ENCODE measurements at places on chromosomes 16 and 17.

DNA sequence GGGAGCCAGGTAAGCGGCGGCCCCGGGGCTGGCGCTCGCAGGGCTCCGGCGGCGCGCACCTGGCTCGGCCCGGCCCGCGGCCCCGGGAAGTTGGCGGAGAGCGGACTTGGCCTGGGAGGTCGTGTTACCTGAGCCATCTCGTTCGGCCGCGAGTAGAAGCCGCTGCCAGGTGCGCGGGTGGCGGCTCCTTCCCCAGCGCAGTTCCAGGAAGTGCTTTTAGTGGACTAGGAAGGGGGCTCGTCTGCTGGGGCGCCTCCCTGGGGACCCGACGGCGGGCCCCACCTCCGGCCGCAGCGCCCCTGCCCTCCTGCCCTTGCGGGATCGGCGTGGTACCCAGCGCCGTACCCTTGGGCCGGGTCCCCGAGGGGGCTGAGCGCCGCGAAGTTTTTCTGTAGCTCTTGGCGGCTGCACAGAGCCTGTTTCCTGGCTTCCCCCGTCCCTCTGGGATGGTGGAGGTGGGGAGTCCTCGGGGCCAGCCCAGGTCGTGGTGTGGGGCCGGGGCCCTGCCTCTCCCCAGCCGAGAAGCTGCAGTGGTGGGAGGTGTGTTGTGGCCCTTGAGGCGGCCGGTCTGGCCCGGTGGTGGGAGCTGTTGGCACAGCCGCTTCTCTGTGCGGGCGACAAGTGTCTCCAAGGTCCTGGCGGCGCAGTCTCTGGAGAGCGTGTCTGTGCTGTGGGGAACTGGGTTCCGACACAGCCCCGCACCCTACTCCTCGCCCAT lies 96.9 kb downstream of the RAB11FIP4 start:
- DNase-seq: no peak

DNA sequence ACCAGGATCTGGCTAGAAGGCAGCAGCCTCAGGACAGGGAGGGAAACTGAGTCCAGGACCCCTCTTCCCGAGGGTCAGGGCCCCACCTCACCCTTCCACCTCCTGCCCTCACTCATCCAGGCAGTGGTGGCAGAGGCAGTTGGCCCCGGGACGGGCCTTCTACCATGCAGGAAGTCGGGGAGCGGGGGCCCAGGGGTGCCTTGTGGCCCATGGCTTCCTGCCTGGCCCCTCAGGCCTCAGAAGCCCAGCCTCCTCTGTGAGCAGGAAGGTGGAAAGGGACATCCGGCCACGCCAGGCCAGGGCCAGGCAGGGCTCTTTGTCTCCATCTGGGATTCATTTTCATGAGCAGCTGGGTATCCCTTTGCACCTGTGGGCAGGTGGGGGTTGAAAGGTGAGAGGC lies 58.5 kb downstream of the BAHCC1 start:
- DNase-seq: no peak

- peak; percentile 24 for DNase-seq
Measured at GRCh38 chr17:60971515-60972369, 294.1 kb downstream of the BCAS3 start.

- no peak for DNase-seq
Measured at GRCh38 chr17:41907185-41907556, 11.6 kb downstream of the ACLY start.

DNA sequence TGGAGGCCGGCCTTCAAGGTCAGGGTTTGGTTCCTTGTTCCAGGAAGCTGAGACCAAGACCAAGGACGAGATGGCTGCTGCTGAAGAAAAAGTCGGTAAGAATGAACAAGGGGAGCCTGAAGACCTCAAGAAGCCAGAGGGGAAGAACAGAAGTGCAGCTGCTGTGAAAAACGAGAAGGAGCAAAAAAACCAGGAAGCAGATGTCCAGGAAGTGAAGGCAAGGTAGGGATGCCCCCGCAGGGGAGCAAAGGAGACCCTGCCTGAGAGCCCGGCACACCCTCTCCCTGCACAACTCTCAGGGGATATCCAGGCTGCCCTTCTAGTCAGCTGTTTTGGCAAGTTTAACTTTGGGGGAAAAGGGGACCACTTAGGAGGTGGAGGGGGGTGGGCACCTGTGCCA lies 29.0 kb downstream of the RNF213 start:
- DNase-seq: no peak

DNA sequence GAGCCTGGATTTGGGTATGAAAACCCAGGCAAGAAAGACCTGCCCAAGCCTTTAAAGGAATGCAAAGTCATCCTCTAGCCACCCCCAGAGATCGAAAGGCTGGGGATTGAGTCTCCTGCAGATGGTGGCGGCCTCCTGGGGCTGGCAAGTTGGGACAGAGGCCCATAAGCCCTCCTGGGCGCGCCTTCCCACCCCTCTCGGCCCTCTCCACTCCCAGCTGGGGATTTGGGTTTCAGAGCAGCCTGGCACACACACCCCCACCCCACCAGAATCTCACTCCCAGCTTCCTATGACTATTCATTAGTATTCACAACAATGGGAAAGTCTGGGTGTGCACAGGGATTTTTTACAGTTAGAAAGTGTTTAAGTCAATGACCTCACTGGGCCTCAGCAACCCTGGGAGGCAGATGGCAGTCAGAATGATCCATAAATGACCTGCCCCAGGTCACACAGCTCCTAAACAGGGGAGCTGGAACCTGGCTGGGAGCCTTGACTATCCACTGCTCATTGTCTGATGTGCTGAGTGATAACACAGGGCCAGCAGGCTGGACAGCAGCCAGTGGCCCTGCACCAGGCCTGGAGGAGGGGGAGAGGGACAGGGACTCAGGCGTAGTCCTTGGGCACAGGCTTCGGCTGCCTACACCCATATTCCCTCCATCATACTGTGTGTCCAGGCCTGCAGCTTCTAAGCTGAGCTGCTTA lies 12.1 kb downstream of the NHERF1 start:
- no peak for DNase-seq

DNA sequence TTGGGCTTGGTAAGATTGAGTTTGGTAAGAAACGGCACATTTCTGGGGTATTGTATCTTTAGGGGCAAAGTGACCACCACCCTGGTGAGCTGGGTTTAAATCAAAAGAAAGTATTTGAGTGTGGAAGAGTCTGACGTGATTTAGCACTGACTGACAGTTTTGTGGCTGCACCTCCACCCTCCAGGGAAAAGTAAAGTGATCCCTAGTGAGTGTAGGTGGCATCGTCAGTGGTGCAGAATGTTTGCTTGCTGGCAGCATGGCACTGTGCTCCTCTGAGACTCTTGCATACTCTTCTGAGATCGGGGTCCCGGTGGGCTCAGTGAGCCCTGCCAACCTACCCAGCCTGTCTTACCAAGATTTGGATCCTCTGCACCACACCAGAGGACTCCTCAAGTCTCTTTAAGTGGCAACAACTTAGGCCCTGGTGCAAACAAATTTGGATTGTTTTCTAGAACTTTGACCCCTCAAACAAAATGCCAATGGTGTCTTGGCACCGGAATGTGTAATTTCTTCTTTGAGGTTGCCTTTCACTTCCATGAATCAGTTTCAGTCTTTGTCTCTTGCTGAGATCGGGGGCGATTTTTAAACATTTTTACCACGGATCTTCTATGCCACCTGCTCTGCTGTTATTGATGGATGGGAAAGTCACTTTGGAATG lies 2.8 kb downstream of the PRKCB start:
- DNase-seq: no peak

GRCh38 chr17:58884161-58884560 lies 128.5 kb downstream of the PPM1E start:
- DNase-seq: no peak

DNA sequence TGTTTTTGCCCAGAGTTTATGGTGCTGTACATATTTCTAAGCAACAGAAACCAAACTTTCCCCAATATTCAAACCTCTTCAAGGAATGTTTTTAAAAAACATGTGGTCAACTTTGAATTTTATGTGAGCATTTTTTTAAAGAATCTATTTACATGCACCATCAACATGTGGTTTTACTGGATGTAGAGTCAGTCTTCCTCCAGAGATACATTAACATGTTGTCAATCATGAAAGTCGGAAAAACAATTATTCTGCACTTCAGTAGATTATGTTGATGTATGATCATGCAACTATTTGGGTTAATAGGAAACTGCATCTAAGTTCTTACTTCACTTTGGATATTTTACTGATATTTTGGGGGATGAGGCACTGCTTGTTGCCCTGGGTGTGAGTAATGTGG lies 208.6 kb downstream of the FOXL1 start:
- DNase-seq: no peak

- no peak for DNase-seq
Measured at GRCh38 chr17:61793565-61793964, 69.8 kb downstream of the BRIP1 start.

- DNase-seq: no peak
Measured at GRCh38 chr17:19928299-19928698, 49.3 kb downstream of the AKAP10 start.

- DNase-seq: peak; percentile 43
Measured at GRCh38 chr16:87963400-87963799, 12.2 kb downstream of the BANP start.

DNA sequence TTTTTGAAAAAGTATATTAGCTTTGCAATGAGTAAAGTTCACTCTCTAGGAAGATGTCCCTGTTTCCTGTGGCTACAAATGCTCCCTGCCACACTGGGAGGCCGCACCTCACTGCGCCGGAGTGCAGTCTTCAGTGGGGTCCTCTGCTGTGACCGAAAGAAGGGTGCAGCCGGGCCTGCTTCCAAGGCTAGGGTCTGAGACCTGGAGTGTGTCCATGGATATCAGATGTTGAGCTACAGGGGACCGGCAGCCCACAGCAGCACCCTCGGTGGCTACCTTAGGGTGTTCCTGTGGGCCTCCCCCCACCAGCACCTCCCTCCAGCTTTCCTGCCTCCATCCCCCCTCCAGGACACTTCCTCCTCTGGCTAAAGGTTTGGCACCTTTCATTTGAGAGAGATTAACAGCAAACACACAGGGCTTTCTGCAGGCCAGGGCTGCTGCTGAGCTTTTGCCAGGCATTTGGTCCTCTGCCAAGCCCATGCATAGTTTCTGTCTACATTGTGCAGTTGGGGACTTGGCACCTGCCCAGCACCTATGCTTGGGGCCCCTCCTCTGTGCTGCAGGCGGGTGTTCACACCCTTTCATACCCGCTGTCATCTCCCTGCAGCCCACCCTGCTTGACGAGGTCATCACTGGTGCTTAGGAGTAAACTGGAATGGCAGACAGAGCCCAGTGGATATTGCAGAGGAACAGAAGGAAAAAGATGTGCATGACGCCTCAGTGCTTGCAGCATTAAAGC lies 33.8 kb upstream of the CRISPLD2 start:
- DNase-seq: no peak

DNA sequence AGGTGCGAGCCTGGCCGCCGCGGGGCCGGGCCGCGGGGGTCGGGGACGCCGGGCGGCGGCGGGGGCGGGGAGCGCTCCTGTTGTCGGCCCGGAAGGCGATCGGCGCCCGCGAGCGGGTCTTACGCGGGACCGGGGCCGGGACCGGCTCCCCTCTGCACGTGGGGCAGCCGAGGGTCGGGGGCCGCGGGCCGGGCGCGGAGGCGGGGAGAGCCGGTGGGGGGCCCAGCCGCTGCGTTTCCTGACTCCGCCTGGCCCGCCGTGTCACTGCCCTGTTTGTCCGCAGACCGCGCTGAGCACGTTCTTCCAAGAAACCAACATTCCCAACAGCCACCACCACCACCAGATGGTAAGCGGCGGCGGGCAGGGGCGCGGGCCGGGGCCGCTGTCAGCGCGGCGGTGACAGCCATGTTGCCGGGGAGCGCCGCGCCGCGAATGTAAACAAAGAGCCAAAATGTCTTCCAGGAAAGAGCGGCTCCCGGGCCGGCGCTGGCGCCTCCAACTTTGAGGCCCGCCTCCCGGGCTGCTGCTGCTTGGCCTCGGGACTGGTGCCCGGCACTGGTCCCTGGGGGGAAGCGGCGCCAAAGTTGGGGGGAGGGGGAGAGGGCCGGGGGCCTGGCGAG lies 586 bp downstream of the UBALD2 start:
- peak; percentile 54 for DNase-seq

GRCh38 chr17:30429155-30429554 lies 48.1 kb upstream of the GOSR1 start:
- DNase-seq: no peak

GRCh38 chr17:12078791-12079190 lies 58.1 kb downstream of the MAP2K4 start:
- DNase-seq: no peak

DNA sequence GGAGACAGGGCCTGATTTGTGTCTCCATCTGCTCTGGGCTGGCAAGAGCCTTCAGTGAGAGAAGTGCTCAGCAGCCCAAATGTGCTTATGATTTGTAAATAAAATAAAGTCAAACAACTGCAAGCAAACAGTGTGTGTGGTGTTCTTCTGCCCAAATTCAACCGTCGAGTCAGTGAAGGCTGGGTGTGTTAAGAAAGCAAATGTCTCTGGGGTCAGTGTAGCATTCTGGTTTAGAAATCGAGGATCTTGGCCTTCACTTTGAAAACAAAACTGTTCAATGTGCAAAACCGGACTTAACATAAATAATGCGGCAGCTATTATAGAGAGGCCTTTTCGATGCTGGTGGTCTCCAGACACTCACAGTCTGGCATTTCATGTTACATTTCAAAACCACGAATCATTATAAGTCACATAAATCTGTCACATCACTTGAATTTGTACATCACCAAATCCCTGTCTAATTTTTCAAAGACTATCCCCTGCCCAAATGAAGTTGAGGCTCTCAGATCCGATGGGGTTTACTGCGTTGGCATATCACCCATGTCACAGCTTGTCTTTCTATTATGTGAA lies 158.6 kb upstream of the MYOCD start:
- DNase-seq: no peak
